ENCODE measurements at places on chromosomes 7 and 10. TPM values are rescaled to one million over a fixed set of nuclear protein-coding genes. Genes with fewer than 3 reads are reported as not detected.

GRCh38 chr10:12661671-12662070 lies 312.3 kb downstream of the CAMK1D start:
- DNase-seq = no peak

DNA sequence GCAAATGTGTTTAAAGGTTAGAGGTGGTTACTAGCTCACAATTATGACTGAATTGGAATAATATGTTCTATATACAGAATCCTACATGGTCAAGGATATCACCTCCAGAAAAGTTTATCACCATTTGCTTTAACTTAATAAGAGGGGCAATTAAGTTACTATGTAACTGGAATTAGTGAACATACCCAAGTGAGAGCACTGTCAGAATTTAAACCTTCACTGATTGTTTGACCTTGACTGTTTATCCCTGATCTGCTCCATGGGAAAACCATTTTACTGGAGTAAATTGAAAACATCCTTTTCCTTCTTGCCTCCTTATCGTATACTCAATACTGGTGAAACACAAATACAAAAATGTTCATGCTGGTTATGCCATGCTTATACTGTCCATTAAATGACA lies 107.4 kb downstream of the SEMA3D start:
- DNase-seq = no peak

Gene EPHB6
- total RNA-seq = 10.9 TPM

- DNase-seq = no peak
These were observed 480.3 kb downstream of the NXPH1 start for GRCh38 chr7:8913682-8914081.

DNA sequence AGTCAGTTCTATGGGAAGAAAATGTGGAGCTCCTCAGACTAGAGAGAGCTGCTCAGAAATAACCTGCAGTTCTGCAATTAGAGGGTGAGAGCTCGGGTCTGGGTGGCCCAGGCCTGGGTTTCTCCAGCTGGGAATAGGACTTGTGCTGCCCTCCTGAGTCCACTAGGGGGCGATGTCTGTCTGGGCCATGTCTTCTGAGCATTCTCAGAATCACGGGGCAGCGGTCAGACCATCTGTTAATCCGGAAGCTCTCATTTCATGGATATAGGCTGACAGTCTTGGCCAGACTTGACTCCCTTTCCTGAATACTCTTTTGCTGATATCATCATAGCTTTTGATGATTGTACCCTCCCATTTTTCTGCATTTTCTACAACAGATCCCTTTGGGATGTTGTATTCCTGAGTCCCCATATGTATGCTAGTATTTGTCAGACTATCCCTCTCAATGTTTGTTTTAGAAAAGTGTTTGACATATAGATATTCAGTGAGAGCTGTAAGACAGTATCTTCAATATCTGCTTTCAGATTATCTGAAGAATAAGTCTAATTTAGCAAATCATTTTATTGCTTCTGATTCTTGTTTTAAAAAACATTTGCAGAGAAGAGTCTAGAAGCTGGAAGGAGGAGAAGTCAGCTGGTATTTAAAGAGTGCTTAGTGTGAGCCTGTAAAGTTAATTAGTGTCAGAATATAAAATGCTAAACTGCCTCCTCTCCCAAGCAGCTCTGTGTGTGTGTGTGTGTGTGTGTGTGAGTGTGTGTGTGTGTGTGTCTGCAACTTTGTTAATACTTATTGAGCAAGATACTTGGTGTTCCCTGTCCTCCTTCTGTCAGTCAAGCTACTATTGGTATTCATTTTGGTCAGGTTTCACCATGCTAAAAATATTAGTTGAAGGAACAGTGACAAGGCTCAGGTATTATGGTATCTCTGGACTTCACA lies 38.0 kb downstream of the STARD3NL start:
- DNase-seq = peak; percentile 74

- DNase-seq = no peak
These were observed 65.7 kb upstream of the FERD3L start for GRCh38 chr7:19210893-19211413.

GRCh38 chr7:301291-302053 lies 11.5 kb downstream of the FOXL3 start:
- DNase-seq = no peak

DNA sequence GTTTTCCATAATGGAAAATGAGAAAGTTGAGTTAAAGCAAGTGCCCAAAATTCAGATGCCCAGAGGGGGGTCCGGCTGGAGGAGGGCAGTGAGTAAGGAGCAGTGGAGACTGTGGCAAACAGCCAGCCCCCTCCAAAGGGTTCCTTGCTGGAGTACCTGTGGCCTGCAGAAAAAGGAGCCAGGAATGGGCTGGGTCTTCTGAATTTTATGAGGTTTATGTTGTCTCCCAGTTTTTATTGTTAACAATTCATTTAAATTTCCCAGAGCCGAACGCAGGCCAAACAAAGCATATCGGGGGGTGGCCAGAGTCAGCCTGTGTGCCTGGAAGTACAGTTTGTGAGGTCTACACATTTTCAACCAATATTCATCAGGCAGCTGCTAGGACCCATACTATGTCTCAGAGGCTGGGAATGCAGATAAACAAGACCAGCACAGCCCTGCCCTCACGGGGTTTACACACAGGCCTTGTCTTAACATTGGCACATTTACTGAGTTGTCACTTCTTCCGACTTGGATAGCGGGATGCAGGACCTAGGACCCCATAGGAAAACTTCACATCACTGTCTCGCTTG lies 12.9 kb upstream of the CSGALNACT2 start:
- no peak for DNase-seq

- DNase-seq = no peak
These were observed 4.9 kb downstream of the PTEN start for GRCh38 chr10:87868277-87868676.

- DNase-seq = no peak
These were observed 3.1 kb downstream of the RASGEF1A start for GRCh38 chr10:43263551-43264343.

GRCh38 chr7:22564511-22565045 lies 64.6 kb upstream of the STEAP1B start:
- DNase-seq = no peak

- no peak for DNase-seq
These were observed 373.1 kb downstream of the THSD7A start for GRCh38 chr7:11458736-11459483.

DNA sequence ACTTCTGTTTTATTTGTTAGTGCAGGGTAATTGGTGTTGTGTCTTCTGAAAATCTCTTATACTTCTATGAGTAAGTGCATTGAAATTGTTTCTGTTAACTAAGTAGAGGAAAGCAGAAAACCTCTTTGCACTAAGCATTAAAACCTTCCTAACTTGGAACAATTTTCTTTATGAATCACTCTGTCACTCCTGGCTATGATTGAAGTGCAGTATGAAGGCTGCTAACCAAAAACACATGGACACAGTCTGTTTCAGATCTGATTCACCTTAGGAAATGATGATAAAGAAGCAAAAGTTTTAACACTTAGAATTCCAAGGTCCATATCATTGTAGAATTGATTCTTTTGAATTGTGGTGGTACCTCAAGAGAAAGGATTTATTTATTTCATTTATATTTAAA lies 41.9 kb downstream of the MET start:
- DNase-seq = no peak

- no peak for DNase-seq
These were observed 290.3 kb upstream of the NFE2L3 start for GRCh38 chr7:25861601-25862260.

GRCh38 chr7:108248418-108248817 lies 118.3 kb upstream of the LAMB4 start:
- DNase-seq = no peak

GRCh38 chr10:131041441-131041840 lies 270.1 kb downstream of the TCERG1L start:
- no peak for DNase-seq

Gene C10orf62
- not detected for total RNA-seq

GRCh38 chr7:131521651-131522163 lies 34.7 kb downstream of the PODXL start:
- DNase-seq = no peak

Gene NUB1
- total RNA-seq = 79.0 TPM

Gene CPA2
- not detected for total RNA-seq

DNA sequence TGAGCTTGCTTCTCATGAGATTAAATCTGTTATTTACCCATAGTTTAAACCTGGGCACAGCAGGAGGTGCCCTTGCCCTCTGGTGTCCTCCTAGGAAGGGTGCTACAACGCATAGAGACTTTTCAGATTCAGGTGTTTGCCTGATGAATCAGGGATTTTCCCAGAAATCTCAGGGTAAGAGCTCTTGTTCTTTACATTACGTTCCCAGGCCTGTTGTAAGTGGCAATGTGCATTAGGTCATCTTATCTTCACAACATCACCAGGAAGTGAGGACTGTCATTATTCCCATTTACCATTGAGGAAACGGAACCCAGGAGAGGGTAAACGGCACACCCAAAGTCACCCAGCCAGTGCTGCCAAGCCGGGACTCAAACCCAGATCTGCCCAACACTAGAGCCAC lies 73.0 kb downstream of the NHLRC2 start:
- no peak for DNase-seq

- DNase-seq = no peak
These were observed 207.9 kb downstream of the TNS3 start for GRCh38 chr7:47373871-47374451.

- DNase-seq = no peak
These were observed 399.5 kb upstream of the ANKRD30A start for GRCh38 chr10:36725581-36726520.

GRCh38 chr10:62382831-62383230 lies 8.7 kb downstream of the ZNF365 start:
- no peak for DNase-seq

DNA sequence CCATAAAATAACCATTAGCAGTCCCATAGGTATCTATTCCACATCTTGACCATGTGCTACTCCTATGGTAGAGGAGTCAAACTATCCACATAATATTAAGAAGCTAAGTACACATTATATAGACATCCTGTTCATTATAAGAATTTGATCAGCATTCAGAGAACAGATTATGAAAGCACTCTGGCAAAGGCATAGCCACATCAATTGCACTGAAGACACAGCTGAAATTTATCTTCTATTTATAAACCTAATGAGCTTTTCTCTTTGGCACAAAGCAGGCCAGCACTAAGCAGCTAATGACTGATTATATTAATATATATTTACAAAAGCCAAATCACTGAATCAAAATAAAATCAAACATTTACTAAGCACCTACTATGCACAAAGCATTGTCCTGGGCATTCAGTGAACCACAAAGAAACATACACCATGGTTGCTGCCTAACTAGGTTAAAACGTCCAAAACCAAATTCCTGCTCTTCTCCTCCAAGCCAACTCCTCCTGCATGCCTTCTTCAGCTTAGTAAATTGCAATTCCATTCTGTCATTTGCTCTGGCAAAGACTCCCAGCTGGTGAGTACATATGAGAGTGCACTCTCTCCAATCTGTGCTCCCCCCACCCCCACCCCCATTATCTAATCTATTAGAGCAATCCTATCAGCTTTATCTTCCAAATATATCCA lies 122.6 kb upstream of the ASAH2 start:
- DNase-seq = no peak

- peak; percentile 68 for DNase-seq
These were observed 31.6 kb upstream of the LEP start for GRCh38 chr7:128209229-128210035.
